ENCODE measurements at places on chromosomes 5 and 9.

GRCh38 chr9:33686942-33687341 lies 108.4 kb upstream of the PRSS3 start:
- no peak for DNase-seq

DNA sequence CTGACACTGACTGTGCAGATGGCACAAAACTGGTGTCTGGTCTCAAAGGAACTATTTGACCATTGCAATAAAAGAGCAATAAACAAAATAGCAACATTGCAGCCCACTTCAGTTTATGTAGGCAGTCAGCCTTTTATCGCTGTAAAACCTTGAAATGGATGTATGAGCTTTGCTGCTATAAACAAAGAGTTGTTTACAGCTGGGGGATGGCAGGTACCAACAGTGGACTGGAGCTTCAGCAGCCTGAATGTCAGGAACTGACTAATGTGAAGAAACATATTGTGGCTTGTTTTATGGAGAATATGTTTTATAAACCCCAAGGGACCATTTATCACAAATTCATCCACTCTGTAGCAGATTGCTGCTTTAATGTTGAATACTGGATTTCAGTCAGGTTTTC lies 78.0 kb downstream of the PTPRD start:
- no peak for DNase-seq

- no peak for DNase-seq
Measured at GRCh38 chr5:7317751-7318150, 78.2 kb upstream of the ADCY2 start.

DNA sequence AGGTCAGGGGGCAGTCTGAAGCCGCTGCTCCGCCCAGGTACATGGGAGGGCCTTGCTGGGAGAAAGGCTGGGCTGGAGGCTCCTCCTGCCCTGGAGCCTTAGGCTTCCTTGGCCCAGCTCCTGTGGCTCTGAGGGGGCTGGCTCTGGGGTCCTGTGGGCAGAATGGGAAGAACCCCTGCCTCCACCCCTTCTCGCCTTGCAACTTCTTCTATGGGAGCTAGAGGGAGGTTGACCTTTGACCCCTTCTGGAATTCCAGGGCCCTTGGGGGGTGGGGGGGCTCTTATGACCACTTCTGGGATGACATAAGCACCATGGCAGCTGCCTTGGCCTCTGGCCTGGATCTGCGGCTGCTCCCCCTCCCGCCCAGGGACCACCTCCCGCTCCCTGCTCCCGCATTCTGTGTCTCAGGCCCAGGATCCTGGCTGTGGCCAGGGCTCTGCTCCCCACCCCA lies 32.2 kb downstream of the IER5L start:
- DNase-seq = no peak

- no peak for DNase-seq
Measured at GRCh38 chr5:65482736-65483545, 1.2 kb upstream of the ADAMTS6 start.

DNA sequence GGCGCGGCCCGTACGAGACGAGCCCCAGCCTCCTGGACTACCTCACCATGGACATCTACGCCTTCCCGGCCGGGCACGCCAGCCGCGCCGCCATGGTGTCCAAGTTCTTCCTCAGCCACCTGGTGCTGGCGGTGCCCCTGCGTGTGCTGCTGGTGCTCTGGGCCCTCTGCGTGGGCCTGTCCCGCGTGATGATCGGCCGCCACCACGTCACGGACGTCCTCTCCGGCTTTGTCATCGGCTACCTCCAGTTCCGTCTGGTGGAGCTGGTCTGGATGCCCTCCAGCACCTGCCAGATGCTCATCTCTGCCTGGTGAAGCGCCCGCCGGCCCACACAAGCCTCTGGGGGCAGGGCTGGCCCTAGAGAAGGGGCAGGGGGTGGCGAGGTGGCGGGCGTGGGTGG lies 18.5 kb downstream of the PLPP7 start:
- DNase-seq = no peak

DNA sequence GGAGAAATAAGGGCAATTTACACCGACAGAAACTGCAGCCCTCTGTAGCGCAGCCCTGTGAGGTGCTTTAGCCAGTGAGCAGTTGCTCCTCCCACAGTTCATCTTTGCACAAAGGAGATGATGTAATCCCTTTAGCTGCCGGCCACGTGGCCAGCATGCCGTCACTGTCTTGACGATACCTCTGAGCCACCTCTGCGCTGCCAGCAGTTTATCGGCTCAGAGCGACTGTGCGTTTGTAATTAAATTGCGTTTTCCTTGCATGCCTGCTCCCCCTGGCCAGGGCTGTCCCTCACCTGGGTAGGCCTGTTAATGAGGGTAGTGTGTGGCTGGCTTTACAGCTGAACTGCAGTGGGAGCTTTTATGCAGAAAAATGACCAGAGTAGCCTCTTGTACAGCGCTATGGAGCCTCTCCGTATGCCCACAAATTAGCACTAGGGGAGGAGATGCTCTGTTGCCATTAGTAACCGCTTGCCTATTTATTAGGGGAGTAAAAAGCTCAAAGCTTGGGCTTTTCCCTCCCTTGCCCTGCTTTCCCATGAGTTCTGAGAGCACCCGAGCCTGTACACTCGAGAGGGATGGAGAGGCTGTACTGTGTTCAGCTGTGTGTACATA lies 107.0 kb downstream of the TRIO start:
- DNase-seq = no peak
